AG08396 (cell line): ENCODE measurements at places on chromosomes 7 and 10.

DNA sequence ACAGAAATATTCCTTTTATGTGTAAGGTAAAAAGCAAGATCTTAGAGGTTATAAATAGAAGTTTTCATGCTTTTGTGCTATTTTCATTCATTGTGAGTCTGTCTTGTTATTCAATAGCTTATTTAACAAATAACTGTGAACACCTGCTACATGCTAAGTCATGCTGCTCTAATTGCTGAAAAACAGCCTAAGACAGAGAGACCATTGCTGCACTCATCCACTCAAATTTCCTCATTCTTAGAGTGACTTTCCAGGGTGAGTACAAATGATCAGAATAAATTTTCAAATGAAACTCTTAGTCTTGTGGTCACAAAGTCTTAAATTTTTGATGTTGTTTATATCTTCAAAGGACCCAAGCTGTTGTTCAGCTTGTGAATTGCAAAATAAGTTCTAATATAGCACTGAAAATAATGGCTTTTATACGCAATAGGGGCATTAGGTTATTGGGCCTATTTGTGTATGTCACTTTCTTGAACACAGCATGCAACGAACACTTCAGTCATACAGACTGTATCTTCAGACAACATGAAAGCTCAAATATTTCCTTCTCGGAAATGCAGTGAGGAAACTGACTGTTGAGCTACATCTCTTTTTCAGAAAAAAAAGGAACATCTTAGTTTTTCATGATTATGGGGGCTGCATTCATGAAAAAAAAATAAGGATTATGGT is 247.9 kb upstream of the PCDH15 start:
- DNase-seq, result no peak

DNA sequence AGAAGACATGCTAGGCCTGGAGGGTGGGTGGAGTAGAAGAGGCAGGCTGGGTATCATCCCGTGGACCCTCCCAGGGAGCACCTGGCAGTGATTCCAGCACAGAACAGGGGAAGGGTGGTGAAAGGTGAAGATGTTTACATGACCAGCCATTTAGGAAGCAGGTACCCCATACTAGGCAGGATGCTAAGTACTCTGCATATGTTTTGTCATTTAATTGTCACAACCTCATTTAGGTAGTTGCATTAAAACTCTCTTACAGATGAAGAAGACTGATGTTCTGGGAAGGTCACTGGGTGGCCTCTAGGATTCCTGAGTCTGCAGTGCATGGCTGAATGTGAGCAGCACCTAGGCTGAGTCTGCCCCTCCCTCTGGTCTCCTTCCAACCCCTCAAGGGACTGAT is 15.2 kb downstream of the ITPRIP start:
- DNase-seq, result no peak

DNA sequence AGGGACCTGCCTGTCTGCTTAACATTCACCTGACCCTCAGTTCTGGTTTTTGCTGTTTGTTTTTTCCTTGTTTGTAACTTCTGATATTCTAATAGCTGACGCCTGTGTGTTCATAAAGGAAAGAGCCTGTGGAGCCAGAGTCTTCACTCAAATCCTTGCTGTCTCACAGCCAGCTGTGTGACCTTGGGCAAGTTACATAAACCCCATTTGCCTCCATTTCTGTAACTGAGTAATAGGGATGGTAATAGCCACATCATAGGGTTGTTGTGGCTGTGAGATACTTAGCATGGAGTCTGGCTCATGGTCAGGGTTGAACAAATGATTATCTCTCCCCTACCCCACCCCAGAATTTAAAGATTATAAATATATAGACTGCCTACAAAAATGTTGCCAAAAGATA is 27.0 kb downstream of the WBP1L start:
- no peak for DNase-seq

DNA sequence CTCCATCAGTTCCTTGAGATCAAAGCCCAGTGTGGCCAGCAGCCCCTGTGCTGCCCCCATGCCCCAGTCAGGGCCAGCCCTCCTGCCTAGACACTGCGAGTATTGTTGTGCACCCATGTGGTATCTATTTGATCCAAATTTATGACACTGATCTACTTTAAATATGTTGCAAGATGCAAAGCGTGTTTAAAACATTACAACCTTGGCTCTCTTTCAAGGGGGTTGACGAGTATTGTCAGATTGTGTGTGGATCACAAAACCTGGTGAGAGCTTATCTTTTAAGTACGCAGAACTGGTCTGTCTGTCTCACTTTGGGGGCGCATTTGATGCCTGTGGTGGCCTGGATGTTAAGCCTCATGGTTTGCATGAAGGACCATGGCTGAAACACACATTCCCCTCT is 108.9 kb downstream of the COL13A1 start:
- no peak for DNase-seq

GRCh38 chr10:60212195-60212594 is 177.5 kb downstream of the ANK3 start:
- DNase-seq, result no peak

GRCh38 chr7:50594734-50595485 is 29.7 kb upstream of the DDC start:
- DNase-seq, result no peak

DNA sequence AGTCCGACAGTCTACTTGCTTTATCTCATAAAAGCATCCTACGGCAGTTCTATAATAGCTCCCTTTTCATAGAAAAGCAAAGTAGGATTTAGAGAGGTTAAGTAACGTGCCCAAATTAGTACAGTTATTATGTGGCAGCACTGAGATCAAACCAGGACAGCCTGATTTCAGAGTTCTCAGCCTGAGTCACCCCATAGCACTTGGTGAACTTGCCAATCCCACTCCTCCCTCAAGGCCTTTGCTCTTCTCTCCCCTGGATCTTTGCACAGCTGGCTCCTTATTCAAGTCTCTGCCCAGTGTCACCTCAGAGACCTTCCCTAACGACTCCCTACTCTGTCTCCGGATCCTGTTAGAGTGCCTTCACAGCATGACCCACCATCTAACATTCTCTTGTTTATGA is 438.0 kb upstream of the NFE2L3 start:
- no peak for DNase-seq

DNA sequence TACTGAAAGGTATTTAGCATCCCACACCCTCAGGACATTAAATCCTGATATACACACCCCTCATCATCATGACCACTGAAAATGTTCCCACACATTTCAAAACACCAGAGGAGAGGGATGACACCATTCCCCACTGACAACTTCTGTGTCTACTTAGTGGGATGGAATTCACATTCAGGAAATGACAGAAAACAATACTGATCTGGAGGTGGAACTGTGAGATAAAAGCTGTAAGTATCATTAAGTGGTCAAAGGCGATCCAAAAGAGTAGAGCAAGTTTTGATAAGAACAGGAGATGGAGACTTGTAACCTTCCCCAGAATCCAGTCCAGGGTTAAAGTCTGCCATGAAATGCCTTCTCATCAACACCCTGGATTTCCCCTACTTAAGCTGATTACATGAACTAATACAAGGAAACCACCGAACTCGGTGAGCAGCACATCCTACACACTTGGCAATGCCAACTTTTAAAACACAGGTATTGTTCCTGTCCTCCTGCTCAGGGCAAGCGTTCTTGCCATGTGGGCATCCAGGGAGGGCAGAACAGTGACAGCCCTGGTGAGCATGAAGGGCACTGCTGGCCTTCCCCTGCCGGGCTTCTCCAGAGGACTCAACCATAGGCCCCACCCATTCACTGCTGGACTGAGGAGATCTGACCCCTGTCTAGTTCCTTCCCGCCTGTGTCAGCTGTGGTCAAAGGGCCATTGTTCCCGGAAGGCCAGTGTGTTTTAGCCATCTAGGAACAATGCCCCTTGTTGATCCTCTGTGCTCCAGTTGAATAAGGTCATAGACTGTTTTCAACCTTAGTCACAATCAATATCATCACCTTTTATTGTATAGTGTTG is 85.0 kb downstream of the SGMS1 start:
- no peak for DNase-seq

GRCh38 chr10:124123156-124123555 is 29.8 kb upstream of the CHST15 start:
- no peak for DNase-seq

GRCh38 chr10:95209509-95210127 is 15.6 kb downstream of the ACSM6 start:
- no peak for DNase-seq

DNA sequence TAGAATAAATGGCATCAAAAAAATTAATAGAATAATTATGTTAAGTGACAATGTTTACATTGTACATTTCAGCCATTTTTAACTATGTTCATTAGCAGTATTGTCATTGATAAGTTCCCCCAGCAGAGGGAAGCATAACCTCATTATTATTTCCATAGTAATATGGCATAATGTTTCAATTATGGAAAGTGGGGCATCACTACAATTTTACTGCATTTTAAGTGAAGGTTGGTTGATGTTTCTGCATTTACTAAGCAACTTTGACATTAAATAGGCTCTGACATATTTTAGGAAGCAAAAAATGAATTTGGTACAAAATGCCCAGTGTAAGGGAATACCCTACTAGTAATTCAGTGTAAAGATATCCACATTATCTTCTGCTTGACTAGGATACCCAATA is 218.3 kb downstream of the SEMA3A start:
- peak; percentile 21 for DNase-seq

GRCh38 chr10:132566892-132567291 is 29.3 kb downstream of the INPP5A start:
- DNase-seq, result no peak

DNA sequence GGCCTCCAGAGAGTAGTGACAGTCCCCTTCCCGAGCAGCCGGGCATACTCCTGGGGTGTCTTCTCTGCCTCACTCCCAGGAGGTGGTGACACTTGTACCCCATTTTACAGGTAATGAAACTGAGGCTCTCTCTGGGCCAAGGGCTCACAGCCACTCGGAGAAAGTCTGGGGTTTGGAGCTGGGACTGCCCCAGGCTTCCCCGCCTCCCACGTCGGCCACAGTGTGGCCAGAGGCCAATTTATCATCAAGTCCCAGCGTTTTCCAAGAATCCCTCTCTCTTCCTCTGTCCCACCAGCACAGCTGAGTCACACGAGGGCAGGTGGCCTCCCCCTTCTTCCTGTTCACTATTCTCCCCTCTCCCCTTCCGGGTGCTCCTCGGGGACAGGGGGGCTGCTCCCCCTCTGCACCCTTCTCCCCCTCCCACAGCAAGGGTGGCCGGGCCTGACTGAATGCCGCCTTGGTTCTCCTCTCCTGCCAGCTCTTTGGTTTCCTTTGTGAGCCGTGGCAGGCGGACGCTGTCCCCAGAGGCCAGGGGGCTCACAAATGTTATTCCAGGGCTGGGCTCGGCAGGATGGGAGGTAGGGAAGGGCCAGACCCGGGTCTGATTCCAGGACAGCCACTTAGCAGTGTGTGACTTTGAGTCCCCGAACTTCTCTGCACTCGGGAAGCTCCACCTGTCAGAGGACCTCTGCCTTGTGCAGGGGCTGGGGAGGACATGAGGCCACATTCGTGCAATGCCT is 17.7 kb downstream of the CLIP2 start:
- peak; percentile 73 for DNase-seq

GRCh38 chr7:121872831-121873288 is at the start of gene PTPRZ1:
Gene PTPRZ1 (plus strand): TSS chr7:121873161. CDS start chr7:121873500, 339 bp downstream.
- DNase-seq, result peak; percentile 34

- DNase-seq, result no peak
These were observed 804 bp downstream of the TMEM106B start for GRCh38 chr7:12211711-12212485.

DNA sequence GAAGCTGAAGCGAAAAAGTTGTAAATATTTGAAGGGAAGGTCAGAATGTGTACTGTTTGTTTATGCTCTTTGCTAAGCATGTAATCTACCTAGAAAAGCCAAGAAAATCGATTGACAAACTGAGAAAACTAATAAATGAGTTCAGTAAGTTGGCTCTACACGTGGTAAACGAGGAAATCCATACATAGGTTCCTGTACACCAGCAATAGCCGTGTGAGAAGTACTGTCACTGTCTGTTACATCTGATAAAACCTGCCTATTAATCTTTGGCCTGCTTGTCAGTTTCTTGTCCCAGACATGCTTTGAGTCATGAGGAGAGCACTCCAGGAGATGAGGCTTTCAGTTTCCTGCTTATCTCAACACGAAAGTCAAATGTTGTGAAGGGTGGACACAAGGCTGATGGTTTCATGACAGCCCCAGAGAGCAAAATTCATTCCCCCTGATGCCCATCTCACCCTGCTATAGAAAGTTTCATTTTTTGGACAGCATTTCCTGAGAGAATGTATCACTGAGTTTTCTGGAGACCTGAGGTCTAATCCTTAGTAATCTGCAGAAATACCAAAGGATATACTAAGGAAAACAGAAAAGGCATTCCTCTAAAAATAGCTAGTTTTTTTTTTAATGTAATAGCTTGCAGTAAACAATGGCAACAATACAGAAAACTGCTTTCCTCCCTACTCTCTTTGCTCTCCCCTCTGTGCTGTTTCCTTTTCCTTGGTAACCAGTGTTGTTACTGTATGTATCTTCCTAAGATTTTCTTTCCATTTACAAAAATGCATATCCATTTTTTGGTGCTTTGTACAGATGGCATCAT is 18.8 kb downstream of the BMPR1A start:
- DNase-seq, result no peak

GRCh38 chr7:129101746-129102145 is 42.8 kb upstream of the TSPAN33 start:
- DNase-seq, result no peak

- DNase-seq, result no peak
These were observed 48.8 kb upstream of the CARD11 start for GRCh38 chr7:3092468-3092867.

- no peak for DNase-seq
These were observed 155.4 kb downstream of the POU6F2 start for GRCh38 chr7:39133088-39133487.

GRCh38 chr10:99534939-99535763 is 2.4 kb downstream of the NKX2-3 start:
- DNase-seq, result no peak

DNA sequence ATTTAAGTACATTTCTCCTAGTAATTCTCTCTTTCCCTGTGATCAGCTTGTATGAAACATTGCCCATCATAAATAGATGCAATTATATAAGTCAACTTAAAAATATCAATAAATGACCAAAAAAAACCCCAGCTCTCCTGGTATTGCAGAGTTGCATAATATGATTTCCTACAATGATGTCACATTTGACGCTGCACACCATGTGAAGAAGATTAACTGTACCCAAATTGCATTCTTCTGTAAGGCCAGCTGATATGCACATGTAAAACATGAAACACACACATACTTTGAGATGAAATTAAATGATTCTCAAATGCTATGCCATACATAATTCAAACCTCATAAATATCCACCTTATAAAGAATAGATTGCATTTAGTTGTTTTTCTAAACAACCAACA is 115.5 kb downstream of the AGMO start:
- no peak for DNase-seq

DNA sequence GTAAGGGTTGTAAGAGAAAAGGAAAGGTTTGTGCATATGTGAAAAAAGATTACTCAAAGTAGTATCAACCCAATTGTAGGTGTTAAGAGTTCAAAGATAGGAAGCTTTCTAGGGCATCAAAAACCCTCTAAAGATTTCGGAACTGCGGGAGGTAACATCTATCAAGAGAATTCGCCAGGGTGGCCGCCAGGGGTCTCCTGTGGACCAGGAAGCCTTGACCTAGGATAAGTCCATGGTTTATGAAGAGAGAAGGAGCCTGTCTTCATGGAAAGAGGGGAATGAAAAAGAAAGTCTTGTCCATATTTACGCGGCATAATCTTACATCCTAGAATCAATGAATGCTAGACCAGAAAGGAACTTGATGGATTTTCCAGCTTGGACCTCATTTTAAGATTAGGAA is 140.7 kb upstream of the CALCR start:
- peak; percentile 25 for DNase-seq

GRCh38 chr7:43363035-43363791 is 219.7 kb upstream of the STK17A start:
- no peak for DNase-seq

- DNase-seq, result peak; percentile 48
These were observed 200.4 kb upstream of the NFE2L3 start for GRCh38 chr7:25951414-25952260.
